Fibroblast of mammary gland (primary cell): ENCODE measurements at places on chromosomes 6 and 20.

DNA sequence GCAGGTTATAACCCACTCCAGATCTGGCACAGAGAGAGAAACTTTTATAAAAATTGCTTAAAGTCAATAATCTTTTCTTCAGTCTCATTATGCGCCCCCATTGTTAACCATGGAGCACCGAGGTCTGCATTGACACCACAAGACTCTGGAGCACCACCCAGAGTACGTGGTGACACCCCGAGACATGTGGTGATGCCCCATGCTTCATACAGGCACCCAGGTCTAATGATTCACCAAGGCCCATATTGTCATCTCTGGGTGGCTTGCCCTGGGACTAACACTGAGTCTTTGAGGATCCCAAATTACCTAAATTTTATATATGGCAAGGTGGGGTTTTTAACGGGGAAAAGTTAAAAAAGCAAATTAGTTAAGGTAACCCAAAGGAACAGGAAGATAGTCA, 31.1 kb downstream of the CD109 start:
- DNase-seq = no peak

GRCh38 chr20:13245250-13245723, 24.2 kb downstream of the ISM1 start:
- no peak for DNase-seq

GRCh38 chr6:43799551-43800297, 29.7 kb downstream of the VEGFA start:
- no peak for DNase-seq

DNA sequence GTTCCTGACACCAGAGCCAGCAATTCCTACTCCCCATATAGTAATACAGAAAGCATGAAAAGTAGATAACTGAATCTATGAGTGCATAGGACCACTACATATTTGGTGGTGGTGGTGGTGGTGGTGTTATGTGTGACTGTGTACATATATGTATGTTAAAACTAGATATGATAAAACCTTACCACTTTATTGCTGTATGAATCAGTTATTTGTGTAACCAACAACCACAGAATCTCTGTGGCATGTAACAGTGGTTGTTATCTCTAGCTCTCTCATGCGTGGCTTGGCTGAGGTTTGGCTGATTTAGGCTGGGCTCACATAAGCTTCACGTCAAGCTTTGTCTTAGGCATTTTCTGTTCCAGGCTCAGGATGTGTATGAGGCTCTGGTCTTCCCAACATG, 55.7 kb downstream of the PLCB1 start:
- peak; percentile 3 for DNase-seq

- DNase-seq = no peak
Measured at GRCh38 chr6:129615020-129615419, 95.0 kb downstream of the ARHGAP18 start.

DNA sequence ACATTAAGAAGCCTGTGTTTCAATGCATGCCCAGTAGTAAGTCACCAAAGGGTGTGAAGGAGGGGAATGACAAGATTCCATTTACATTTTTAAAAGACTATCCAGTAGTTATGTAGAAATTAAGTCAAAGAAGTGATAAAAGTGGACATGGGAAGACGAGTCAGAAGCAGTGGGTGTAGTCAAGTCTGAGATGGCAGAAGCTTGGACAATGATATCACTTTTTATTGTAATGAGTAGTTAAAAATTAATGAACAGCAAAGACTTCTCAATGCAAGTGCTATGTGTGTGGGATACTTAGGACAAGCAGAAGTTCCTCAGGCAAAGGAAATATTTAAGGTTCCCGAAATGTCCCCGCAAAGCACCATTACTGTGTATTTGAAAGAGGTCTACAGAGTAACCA, 156.0 kb downstream of the DST start:
- DNase-seq = no peak

DNA sequence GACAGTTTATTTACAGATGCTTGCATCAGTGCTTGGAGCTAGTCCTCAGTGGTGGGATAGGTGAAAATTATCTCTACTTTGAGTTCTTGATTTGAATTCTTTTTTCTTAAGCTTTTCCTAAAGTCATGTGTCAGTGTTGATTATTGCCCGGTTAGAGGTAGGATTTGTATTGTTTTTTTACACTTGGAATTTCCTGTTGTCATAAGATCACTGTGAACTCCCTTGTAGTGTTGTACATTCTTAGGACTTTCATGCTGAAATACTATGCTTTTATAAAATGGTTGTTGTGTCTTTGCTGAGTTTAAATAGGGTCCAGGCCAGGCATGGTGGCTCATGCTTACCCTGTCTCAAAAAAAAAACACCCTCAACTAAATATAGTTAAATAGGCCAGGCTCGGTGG, 20.3 kb downstream of the ASXL1 start:
- no peak for DNase-seq

- DNase-seq = no peak
Measured at GRCh38 chr6:97306544-97307320, 23.7 kb upstream of the MMS22L start.

GRCh38 chr20:63700199-63701050, 4.0 kb downstream of the TNFRSF6B start:
- no peak for DNase-seq

DNA sequence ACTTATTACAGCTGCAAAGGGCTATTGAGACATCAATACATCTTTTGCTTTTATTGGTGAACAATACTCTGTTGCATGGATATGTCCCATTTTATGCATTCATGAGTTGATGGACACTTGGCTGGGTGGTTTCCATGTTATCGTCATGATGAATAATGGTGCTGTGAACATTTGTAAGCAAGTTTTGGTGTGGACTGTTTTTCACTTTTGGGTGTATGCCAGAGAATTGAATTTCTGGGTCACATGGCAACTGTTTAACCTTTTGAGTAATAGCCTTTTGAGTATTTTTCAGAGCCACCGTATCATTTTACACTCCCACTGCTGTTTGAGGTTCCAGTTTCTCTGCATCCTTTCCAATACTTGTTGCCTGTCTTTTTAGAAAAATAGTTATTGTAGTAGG, 107.0 kb downstream of the JARID2 start:
- peak; percentile 53 for DNase-seq

DNA sequence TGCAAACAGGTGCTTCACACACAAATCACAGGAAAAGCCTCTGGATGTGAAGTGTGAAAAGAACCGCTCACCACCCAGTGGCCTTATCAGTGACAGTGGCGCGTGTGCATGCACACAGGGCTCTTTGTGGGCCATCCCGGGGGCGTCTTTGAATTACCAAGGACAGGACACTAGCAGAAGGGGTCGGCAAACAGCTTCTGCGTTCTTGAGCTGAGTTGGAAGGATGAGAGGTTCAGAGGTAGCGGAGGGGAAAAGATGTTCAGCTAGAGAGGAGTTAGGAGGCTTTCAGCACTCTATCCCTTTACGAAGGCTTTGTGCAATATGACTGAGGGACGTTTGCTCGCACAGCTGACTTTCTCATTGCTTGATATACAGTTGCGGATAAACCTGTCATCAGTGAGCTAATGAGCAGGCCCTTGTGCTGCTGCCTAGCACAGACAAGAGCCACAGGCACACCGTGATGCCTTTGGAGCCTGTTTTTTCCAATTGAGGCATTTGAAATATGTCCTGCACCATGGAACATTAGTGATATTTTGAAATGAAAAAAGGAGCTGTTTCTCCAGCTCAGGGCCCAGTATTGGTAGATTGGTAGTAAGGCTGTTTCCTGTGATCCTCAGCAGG, 83.1 kb downstream of the IYD start:
- DNase-seq = no peak

- peak; percentile 42 for DNase-seq
Measured at GRCh38 chr6:113048741-113049140, 701.6 kb downstream of the RFPL4B start.

GRCh38 chr20:21681922-21682318, 23.5 kb upstream of the PAX1 start:
- no peak for DNase-seq

- DNase-seq = peak; percentile 26
Measured at GRCh38 chr20:32387252-32387651, 29.1 kb downstream of the ASXL1 start.

DNA sequence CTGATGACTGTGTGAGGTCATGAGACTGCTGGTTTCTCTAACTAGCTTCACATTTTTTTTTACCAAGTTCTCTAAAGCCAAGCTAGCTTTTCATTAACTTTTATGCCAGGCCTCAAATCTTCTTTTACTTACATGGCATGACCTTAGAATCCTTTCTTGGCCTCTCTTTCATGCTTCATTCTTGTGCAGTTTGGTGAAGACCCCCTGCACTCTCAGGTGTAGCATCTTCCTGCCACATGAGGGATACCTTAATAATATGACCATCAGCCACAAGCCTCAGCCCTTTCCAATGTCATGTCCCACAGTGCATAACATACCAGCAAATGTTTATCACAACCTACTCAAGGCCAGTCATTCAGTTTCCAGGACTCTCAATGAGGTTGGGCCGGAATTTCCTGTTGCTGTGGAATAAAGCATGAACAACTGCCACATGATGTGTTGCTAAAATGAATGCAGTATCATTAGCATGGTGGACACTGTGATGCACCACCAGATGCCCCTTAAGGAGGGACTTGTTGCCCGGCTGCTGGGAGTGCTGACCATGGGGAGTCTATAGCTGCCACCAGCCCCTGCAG, 72.2 kb downstream of the RIN2 start:
- no peak for DNase-seq

- no peak for DNase-seq
Measured at GRCh38 chr6:46058951-46059350, 43.3 kb upstream of the CLIC5 start.
